ENCODE measurements at places on chromosomes 2 and 18. TPM values are rescaled to one million over a fixed set of nuclear protein-coding genes. Genes with fewer than 3 reads are reported as not detected.
A peak's percentile ranks its signal among the peaks of the same experiment; 100 is the strongest.

DNA sequence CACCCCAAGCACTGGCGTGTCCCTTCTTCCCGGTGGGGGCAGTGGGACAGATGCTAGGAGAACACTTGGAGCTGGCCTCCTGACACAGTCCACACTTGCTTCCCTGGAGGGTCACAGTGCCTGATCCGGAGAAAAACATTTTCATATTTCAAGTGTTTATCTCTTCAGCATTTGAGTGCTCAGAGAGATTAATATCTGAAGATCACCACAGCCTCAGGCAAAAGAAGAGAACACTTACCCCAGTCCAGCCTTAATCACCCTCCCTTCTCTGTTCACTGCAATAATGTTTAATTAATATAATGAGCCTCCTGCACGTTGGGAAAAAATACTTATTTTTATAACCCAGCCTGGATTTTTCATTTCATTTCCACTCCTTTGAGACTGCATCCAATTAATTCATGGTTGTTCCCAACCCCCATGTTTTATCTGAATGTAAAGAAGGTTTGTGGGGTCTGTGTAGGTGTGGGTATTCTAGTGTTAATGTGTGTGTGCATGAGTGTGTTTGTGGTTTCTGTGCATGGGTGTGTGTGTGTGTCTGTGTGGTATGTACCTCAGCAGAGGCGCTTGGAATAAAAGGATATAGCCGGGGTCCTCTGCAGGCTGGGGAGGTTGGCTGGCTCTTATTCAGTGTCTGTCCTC lies 72.1 kb downstream of the NRP2 start:
- no peak for DNase-seq

DNA sequence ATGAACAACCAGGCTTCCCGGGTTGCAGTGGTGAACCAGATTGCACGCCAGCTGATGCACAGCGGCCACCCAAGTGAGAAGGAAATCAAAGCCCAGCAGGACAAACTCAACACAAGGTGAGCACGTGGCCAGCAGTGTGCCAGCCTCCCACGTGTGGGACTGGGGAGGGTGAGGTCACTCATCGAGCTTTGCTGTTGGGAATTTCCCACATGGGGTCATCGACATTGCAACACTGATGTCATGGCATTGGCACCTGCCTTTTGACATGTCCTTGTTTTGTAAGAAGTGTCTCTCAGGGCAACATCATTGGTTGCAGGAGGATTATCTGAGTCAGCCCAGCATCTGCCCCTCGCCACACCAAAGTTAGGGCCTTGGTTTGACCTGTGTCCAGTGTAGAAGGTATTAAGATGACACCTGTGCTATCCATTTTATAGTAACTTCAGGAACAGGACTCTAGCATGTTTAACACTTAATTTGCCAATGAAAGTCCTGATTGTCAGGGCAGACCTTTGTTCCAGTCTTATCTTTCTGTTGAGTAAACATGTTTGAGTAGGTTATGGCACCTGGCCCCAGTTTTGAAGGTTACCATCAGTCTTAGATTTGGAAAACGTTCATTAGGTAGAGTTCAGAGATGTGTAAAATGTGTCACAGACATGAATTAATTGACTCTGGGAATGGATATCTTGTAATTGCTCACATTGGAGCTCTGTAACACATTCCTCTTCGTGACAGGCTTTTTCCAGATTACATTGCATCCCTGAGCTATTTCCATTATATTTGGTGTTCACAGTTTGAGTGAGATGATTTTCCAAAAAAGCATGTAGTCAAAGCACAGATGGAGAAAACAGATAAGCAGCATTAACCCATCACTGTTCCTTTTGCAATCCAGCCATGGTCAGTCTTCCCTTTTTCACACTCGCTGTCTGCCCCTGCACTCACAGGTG lies 93.3 kb upstream of the EML6 start:
- DNase-seq: no peak

- no peak for DNase-seq
These were observed 889 bp downstream of the ZC3H15 start for GRCh38 chr2:186486651-186487647.

DNA sequence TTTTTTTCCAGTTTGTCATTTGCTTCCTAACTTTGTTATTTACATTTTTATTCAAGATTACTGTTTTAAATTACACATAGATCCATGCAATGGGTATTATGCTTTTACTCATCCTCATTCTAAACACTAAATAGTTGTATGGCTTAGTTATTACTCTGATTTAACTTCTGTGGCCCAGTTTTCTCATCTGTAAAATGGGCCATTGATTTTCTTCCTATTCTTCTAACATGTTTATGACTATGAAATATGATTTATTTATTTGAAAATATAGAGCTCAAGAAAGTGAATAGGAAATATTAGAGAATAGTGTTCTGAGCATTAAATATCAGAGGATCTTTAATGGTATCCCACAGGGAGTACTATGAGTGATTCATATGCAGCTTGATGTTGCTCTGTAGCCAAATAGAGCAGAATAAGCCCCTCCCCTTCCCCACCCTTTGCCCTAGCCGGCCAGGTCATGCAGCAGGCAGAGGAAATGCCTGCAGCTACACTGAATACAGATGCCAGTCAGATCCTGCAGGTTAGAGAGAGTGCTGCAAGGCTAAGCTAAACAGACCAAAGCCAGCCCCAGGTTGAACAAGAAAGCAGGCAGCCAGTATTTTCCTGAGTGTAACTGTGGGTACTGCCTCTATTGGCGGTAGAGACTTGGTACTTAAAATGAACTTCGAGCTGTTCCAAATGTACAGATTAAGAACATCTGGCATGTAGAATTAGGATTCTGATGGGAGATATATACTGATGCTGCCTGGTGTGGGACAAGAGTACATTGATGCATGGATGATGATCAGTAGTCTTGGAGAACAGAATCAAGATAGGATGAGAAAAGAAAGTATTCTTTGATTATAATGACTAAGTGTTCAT lies 11.7 kb upstream of the ACYP2 start:
- peak; percentile 37 for DNase-seq

GRCh38 chr2:187118331-187119099 lies 269.5 kb upstream of the ZSWIM2 start:
- DNase-seq: no peak

DNA sequence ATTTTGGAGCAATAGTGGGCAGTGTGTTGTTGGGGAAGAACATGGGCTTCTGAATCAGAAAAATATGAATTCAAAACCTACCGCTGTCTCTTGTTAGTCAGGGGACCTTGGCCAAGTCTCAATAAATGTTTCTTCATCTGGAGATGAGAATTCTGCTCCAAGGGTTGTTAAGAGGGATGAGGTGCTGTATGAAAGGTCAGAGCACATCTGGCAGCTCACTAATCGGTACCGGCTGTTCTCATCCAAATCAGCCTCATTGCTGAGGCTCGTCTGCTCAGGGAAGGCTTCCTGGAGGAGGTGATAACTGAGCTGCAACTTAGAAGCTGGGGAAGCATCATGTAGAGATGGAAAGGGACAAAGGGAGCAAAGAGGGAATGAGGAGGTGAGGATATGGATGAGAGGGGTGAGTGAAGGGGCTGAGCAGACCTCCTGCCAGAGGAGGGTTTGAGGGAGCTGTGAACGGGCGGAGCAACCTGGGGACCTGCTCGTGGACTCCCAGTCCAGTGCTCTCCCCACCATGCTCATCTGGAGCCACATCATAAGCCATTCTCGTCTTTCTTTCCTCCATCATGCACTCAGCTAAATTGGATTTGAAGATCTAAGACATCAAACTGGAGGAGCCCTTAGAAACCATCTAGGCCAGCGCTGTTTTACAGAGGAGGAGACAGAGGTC lies 47.4 kb downstream of the GREB1 start:
- DNase-seq: no peak

- no peak for DNase-seq
These were observed 143.2 kb downstream of the MEIS1 start for GRCh38 chr2:66578054-66578686.

GRCh38 chr2:111054791-111055691 lies 65.7 kb upstream of the BCL2L11 start:
- DNase-seq: no peak

- peak; percentile 59 for DNase-seq
These were observed 27.0 kb downstream of the DNMT3A start for GRCh38 chr2:25314514-25315315.

- DNase-seq: no peak
These were observed 598.1 kb upstream of the LRRTM4 start for GRCh38 chr2:78120275-78120674.

DNA sequence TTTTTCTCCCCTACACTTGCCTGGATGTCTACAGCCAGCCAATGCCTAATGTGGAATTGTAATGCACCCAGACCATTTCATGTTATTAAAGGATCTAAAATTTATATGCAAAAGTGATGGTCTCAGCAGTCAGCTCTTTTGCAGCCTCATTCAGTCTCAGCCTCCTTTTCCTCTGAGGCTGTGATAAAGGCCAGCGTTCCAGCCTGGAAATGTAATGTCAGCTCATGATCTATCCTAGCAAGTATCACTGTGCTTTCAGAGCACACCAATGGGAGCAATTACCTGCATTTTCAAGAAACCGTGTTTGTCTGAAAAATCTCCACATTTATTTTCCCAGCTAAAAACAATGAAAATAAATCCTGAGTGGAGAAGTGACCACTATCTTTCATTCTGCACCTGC lies 274.6 kb downstream of the CDH20 start:
- DNase-seq: no peak

DNA sequence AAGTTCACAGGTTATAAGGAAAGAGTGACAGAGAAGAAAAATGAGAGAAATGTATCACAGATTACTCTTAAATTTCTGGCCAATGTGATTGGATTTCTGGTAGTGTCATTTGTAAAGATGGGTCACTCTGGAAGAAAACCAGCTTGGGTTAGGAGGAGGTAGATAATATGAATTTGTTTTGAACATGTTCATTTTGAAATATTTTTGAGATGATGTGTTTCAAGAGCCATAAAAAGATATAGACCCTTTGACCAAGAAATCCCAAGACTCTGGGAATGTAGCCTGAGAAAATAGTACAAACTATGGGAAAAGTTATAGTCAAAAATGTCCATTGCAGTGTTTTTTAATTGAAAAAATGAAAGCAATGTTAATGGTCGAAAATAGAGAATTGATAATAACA lies 70.7 kb downstream of the CALCRL start:
- DNase-seq: no peak

- DNase-seq: no peak
These were observed 61.0 kb upstream of the SLC25A52 start for GRCh38 chr18:31821545-31822171.

GTF2A1L gene
- total RNA-seq: not detected

REV1 gene
- total RNA-seq: 49.9 TPM

CACNB4 gene
- 1.2 TPM for total RNA-seq

PASK gene
- 230 TPM for total RNA-seq

ZRANB3 gene
- total RNA-seq: 8.6 TPM

Measured in T-cell (primary cell).